Foreskin fibroblast (primary cell): ENCODE measurements at places on chromosomes 1 and 21.
A peak's percentile ranks its signal among the peaks of the same experiment; 100 is the strongest.

GRCh38 chr1:26187882-26188281, 2.5 kb upstream of the CATSPER4 start:
- no peak for DNase-seq

GRCh38 chr1:97920276-97920831, 480 bp downstream of the DPYD start:
- peak; percentile 51 for DNase-seq

DNA sequence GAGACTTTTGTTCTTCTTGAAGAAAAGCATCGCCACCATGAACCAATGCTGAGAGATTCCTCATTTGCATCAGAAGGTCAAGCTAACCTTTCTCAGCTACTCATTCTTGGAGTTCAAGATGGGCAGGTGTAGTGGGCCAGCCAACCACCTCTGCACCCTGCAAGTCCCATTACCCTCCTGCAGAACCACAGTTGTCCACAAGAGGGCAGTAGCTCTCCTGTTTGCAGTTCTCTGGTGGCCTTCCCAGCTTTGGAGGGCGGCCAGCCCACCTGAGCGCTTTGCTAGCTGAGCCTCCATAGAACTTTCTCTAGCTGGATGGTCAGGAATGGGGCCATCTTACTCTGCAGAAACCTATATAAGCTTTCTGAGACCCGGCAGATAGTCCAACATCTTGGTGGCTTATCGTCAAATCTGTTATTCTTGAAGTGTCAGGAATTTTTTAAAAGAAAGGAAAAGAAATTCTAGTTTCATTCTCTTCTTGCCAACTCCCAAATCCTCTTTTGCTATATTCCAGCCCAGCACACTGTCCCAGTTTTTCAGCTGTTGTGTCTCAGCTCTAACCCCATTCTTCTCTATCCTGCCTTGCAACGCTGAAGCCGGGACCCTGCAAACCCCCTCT, 11.0 kb upstream of the LMX1A start:
- DNase-seq = peak; percentile 42

DNA sequence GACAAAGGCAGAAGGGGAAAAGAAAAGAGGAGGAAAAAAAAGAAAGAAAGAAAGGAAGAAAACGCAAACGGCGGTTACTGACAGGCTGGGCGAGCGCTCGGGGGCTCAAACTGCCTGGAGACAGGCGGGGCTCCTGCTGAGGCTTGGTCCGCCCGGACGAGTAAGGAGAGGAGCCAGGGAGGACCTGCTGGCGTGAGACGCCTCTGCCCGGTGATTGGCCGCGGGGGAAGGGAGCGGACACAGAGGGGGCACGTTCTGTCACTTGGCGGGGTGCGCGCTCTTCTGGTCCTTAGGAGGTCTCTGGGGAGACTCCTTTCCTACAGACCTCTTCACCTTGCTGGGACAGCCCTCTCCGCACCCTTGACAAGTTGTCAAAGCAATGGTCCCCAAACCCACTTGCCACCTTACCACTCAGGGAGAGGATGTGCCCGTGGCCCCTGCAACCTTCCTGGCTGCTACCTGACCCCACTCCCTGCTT, 791 bp upstream of the PIK3R3 start:
- no peak for DNase-seq

- peak; percentile 14 for DNase-seq
Observed at GRCh38 chr1:39378377-39378776, 113.1 kb upstream of the BMP8A start.

- no peak for DNase-seq
Observed at GRCh38 chr1:3378411-3379208, 75.9 kb upstream of the ARHGEF16 start.

- peak; percentile 68 for DNase-seq
Observed at GRCh38 chr1:182392050-182393028, 749 bp upstream of the GLUL start.

DNA sequence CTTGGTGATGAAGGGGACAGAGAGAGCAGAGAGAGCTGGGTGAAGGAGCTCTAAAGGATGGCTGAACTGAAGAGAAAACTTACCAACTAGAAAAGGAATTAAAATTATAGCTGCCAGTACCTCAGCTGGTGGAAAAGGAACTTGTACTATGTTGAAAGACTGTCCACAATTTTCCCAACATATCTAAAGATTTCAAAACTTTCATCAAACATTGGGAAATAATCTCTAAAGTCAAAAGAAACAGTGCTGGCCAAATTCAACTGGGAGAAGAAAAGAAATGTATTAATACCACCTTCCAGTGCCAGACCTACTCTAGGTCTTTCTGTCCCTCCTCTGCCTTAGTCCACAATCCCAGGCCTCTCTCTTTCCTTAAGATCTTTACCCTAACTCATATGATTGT, 6.1 kb downstream of the SMG5 start:
- DNase-seq = peak; percentile 34

GRCh38 chr1:114466334-114467014, 44.5 kb downstream of the TRIM33 start:
- DNase-seq = no peak

- DNase-seq = no peak
Observed at GRCh38 chr1:29197993-29198392, 16.3 kb upstream of the SRSF4 start.

DNA sequence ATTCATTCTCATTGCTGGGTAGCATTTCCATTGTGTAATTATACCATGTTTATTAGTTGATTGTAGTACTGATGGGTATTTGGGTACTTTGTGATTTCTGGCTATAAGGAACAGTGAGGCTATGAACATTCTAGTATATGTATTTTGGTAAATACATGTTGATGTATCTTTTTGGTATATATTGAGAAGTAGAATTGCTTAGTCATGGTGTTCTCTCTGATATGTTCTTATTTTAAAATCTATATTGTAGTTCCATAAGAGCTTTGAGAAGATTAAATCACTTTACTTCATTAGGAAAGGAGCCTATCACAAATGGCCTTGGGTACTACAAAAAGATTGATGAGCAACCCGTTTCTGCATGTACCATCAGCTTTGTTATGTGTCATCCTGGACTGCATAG, 13.4 kb downstream of the MIXL1 start:
- no peak for DNase-seq

GRCh38 chr1:116769104-116769452, 14.8 kb downstream of the CD2 start:
- no peak for DNase-seq

GRCh38 chr1:202107321-202107761, 15.4 kb upstream of the GPR37L1 start:
- no peak for DNase-seq

GRCh38 chr1:196660852-196661251, 9.0 kb downstream of the CFH start:
- no peak for DNase-seq

GRCh38 chr1:205335692-205336091, 14.1 kb upstream of the NUAK2 start:
- no peak for DNase-seq

GRCh38 chr1:81340239-81340638, 460.5 kb upstream of the ADGRL2 start:
- no peak for DNase-seq

GRCh38 chr1:161113915-161114314, 3.9 kb downstream of the PFDN2 start:
- no peak for DNase-seq

- peak; percentile 72 for DNase-seq
Observed at GRCh38 chr1:27368869-27369582, 2.3 kb upstream of the MAP3K6 start.

DNA sequence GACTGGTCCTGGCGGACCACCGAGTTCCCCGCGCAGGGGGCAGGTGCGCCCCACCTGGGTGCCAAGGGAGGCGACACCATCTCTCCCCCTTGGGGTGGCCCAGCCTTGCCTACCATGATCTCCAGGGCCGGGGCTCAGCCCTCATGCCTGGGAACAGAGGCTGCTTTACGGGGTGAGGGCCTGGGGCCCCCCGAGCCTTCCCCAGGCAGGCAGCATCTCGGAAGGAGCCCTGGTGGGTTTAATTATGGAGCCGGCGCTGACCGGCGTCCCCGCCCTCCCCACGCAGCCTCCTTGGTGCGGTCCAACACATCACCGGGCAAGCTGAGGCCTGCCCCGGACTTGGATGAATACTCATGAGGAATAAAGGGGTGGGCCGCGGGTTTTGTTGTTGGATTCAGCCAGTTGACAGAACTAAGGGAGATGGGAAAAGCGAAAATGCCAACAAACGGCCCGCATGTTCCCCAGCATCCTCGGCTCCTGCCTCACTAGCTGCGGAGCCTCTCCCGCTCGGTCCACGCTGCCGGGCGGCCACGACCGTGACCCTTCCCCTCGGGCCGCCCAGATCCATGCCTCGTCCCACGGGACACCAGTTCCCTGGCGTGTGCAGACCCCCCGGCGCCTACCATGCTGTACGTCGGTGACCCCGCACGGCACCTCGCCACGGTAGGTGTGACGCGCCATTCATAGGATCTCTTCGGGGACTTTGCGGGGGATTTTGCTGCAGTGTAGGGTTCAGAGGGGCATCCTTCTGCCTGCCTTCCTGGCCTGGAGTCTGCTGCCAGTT, 38.2 kb downstream of the TP73 start:
- DNase-seq = no peak

GRCh38 chr1:51058858-51059257, 43.2 kb upstream of the C1orf185 start:
- DNase-seq = peak; percentile 7

DNA sequence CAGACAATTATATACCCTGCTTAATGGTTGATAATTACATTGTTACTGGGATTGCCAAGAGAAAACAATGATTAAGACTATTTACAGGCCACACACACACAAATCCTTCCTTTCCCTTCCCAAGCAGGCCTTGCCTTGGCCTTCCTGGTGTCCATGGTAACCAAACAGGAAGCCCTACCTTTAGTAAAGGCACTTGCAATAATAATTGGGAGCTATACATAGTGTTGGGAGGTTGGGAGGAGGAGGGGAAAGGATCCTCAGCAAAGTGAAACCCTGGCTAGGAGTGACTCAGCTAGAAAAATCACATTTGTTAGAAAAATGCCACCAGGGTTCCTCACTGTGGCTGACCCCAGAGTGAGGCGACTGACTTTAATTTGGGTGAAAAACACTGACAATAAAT, 122.3 kb upstream of the ADAR start:
- no peak for DNase-seq

DNA sequence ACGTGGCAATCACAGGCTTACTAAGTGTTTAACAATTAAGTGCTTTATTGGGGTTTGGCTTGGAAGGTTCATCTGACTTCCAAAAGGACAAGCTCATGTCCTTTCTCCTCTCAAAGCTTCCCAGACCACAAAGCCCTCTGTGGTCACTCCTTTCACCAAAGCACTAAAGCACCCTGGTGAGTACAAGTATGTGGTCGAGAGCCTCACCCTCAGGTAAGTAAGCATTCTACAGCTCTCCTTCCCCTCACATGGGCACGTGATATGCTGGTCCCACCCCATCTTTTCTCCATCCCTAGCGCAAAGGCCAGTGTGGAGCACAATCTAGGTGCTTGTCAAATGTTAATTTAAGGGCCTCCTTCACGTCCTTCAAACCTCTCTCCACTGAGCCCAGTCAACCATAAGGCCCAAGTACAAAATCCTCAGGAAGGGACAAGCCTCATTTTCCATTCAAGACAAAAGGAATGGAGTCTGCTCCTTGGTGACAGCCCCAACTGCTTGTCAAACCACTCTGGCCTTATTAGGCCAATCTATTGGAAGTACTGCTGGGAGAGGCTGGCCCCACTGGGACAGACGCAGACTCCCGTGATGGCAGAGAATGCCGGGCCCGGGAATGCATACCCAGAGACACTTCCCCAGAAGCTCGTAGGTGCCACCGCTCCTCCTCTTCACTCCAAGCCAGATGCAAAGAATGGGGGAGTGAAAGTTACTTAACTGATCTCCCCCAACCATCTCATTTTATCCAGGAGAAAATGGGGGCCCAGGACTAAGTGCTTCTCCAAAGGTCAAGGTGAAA, 7.8 kb downstream of the STMN1 start:
- DNase-seq = no peak

DNA sequence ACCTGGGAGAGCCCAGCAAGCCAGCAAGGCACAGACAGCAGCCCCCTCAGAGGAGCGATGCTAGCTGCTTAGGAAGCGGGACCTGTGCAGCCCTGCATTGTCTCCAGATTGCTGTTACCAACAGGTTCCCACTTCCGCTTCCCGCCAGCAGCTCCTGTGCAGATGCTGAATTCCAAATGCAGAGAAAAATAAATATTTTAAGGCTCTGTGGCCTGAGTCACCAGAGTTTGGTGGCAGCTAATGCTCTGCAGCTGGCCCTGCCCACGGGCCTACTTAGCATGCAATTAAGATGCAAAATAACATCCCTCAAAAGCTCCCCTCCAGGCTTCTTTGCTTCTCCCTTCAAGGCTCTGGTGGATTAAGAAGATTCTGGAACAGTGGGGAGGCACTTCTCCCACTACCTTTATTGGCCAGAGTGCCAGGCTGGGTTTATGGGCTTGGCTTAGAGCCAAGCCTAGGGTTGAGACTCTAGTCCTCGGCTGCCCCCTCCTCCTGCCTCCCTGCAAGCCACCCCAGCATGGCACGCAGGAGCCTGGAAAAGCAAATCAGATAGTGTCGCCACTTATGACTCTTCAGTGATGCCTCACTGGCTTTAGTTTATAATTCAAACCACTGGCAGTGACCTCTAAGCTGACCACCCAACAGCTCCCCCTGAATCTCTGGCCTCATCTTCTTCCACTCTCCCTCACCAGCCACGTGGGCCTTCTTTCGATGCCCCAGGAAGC, 207.1 kb upstream of the ZC3H12A start:
- no peak for DNase-seq

DNA sequence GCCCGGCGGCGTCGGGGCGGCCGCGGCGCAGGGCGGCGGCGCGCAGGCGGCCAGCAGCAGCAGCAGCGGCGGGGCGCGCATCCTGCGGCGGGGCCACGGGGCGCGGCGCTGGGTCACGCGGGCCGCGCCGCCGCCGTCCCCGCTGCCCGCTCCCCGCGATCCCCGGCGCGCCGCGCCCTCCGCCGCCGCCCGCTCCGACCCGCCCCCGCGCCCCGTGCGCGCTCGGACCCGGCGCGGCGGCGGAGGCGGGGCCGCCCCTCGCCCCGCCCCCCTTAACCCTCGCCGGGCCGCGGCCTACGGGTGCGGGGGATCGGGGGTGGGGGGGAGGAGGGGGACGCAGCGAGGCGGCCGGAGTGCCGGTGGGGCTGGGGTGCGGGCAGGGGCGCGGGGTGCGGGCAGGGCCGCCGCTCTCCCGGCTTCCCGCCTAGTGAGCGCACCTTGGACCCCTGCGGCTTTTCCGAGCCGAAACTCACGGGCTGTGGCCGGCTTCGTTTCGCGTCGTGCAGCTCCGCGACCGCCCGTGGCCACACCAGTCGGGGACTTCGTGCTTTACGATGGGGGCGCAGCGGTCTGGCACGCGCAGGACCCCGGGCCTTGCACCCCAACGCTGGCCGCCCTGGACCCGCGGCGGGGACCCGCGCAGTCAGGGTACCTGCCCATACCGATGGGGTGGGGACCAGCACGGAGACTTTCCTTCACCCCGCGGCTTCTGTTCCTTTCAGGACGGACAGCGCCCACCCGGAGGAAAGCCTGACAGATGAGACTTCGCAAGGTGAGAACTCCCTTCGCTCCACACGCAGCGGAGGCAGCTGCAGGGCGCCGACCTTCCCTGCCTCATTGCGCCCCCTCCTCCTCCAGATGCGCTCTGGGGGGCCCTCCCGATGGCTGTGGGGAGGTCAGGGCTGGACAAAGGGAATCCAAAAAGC, at the start of gene FNDC10:
Gene FNDC10, minus strand, starts transcription at position 201 of the 926 bp plus-strand sequence. Its CDS starts 120 bp downstream, at position 81.
- DNase-seq = no peak
